ENCODE measurements at places on chromosomes 12 and 14.

- H3K36me3 ChIP-seq, result peaks cover 18% of the 10 kb centered on the region
- H3K27me3 ChIP-seq, result no peaks in the 10 kb centered on the region
- H3K27ac ChIP-seq, result peak overlapping the region; percentile 79
- DNase-seq, result no peak
- no peak overlapping the region for H3K4me3 ChIP-seq
- H3K4me1 ChIP-seq, result peaks cover 31% of the 10 kb centered on the region
Observed at GRCh38 chr12:124481772-124482566, 85.4 kb downstream of the NCOR2 start.

DNA sequence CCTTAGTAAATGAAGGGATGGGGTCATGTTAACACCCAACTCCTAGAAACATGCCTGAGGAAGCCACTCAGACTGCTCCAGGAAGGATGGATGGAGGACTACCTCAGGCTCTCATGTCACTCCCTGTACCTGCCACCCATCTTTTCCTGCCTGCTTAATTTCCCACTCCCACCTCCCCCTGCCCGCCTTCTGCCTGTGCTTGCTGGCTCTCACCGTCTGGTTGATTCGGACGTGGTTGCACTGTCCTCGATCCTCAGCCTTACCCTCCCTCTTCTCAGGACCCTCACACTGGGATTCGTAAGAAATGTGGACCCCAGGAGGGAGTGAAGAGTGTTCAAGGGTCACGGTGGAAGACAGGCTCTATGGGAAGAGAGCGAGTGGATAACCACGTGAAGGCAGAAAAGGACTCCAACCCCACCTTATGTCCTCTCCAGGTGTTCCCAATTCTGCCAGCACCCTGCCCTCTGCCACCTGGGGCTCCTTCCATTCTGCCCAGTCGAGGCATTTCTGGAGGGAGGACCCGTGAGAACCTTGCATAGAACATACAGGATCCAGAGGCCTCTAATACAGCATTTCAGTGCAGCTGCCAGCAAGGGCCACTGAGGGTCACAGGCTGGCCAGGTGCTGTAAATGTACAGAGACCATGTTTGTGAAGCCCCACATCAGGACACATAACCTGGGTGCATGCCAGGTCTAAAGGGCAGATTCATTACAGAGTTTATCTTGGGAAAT, 12.9 kb downstream of the ITGB7 start:
- H3K36me3 ChIP-seq, result no peaks in the 10 kb centered on the region
- no peak overlapping the region for H3K4me3 ChIP-seq
- no peak overlapping the region for H3K27ac ChIP-seq

- no peaks in the 10 kb centered on the region for H3K4me1 ChIP-seq
- H3K36me3 ChIP-seq, result no peaks in the 10 kb centered on the region
- no peaks in the 10 kb centered on the region for H3K27me3 ChIP-seq
- H3K27ac ChIP-seq, result no peak overlapping the region
Observed at GRCh38 chr12:24920141-24920540, 28.8 kb downstream of the BCAT1 start.

DNA sequence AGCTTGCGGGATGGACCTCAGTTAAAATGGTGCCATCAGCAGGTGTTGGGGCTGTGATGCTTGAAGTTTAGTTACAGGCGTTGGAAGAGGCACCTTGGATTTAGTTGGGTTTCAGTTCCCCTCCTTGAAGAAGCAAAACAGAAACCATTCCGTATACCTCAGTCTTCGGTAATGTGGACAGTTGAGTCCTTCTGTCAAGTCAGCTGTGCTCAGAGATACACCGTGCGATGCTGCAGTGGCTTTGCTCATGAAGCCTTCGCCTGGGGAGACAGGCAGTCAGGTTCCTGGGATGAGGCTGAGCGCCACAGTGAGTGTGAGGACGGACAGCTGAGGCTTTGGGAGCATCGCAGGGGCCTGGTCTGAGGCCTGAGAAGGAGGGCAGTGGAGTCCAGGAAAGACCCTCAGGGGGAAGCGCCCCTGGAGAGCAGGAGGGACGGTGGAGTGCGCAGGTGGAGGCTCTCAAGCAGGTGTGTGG, 7.4 kb downstream of the RAN start:
- H3K27me3 ChIP-seq, result no peaks in the 10 kb centered on the region
- H3K4me1 ChIP-seq, result peaks cover 8% of the 10 kb centered on the region
- H3K27ac ChIP-seq, result no peak overlapping the region

DNA sequence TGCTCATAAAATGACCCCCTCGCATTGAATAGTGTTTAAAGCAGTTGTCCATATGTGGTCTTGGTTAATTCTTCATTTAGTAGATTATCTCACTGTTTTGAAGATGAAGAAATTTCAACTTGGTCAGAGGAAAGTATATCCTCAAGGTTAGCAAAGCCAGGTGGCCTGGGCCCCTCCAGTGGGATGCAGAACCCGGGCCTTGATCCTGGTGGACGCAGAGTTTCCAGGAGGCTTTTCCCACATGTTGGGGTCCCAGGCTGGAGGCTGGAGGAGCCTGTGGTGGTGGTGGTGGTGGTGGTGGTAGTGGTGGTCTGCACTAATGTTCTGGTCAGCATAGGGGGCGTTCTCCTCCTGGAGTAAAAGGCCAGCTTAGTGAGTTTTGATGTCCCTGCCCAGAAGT, 85.9 kb downstream of the ESRRB start:
- H3K27me3 ChIP-seq, result no peaks in the 10 kb centered on the region
- H3K4me3 ChIP-seq, result no peak overlapping the region
- H3K36me3 ChIP-seq, result no peaks in the 10 kb centered on the region
- no peaks in the 10 kb centered on the region for H3K4me1 ChIP-seq

DNA sequence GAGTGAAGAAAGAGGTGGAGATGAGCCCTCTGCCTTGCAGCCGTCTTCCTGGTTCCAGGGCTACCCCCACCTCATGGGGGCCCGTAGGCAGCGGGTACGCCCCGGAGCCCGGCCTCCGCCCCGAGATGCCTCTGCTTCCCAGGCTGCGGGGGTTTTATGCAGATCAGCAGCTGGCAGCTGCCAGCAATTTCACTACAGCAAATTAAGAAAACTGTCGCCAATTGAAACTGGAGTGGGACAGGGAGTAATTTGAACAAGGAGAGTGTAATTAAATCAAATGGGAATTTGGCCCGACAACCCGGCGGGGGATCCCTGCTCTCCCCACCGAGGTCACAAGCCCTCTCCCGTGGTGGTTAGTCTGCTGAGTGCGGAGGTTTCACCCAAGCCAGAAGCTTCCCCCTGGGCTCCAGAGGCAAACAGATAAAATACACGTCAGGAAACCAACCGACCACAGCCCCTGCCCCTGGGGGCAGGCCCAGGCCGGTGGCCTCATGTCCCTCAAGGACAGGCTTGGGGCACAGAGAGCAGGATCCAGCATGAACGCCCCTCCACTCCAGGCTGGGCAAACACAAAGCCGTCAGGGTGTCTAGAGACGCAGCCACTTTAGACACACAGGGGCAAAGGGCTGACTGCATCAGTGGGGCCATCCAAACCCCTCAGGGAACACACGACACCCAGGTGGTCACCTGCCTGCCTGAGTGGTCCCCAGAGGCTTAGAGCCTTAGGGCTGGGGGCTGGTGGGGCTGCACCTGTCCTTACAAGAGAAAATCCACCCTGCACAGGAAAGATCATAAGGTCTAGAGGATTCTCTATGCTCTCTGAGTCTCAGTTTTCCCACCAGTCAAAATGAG, 53.8 kb downstream of the TESC start:
- H3K27me3 ChIP-seq, result no peaks in the 10 kb centered on the region
- no peaks in the 10 kb centered on the region for H3K36me3 ChIP-seq
- no peak overlapping the region for H3K27ac ChIP-seq
- DNase-seq, result no peak
- no peaks in the 10 kb centered on the region for H3K4me1 ChIP-seq
- H3K4me3 ChIP-seq, result no peak overlapping the region

- H3K27ac ChIP-seq, result no peak overlapping the region
- H3K4me1 ChIP-seq, result no peaks in the 10 kb centered on the region
- no peak for DNase-seq
- no peak overlapping the region for H3K4me3 ChIP-seq
- H3K27me3 ChIP-seq, result no peaks in the 10 kb centered on the region
Observed at GRCh38 chr14:95164506-95164905, 7.2 kb upstream of the DICER1 start.

DNA sequence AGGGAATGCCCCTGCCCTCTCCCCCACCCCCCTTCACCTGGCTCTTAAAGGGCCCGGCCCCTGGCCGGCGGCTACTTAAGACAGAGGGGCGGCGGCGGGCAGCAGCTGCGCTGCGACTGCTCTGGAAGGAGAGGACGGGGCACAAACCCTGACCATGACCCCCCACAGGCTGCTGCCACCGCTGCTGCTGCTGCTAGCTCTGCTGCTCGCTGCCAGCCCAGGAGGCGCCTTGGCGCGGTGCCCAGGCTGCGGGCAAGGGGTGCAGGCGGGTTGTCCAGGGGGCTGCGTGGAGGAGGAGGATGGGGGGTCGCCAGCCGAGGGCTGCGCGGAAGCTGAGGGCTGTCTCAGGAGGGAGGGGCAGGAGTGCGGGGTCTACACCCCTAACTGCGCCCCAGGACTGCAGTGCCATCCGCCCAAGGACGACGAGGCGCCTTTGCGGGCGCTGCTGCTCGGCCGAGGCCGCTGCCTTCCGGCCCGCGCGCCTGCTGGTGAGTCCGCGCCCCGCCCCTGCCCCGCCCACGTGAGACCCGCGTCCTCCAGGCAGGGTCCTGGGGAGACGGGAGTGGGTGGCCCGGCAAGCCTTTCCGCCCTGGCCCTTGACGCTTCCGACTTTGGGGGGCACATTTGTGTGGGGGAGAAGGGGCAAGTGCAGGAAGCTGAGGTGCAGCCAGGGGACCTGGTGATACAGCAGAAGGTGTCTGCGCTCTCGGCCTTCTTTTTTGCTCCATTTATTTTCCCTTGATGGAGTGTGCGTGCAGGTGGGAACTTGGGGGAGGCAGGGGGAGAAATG, at the start of gene IGFBP6:
Gene IGFBP6 (plus strand): TSS at position 104 of the 790 bp plus-strand sequence. CDS start 51 bp downstream, at position 155.
- peak; percentile 85 for DNase-seq
- peak within 1 kb of the TSS; percentile 69 for H3K4me3 ChIP-seq
- no peaks in the 10 kb centered on the region for H3K27me3 ChIP-seq
- no peaks in the 10 kb centered on the region for H3K36me3 ChIP-seq

DNA sequence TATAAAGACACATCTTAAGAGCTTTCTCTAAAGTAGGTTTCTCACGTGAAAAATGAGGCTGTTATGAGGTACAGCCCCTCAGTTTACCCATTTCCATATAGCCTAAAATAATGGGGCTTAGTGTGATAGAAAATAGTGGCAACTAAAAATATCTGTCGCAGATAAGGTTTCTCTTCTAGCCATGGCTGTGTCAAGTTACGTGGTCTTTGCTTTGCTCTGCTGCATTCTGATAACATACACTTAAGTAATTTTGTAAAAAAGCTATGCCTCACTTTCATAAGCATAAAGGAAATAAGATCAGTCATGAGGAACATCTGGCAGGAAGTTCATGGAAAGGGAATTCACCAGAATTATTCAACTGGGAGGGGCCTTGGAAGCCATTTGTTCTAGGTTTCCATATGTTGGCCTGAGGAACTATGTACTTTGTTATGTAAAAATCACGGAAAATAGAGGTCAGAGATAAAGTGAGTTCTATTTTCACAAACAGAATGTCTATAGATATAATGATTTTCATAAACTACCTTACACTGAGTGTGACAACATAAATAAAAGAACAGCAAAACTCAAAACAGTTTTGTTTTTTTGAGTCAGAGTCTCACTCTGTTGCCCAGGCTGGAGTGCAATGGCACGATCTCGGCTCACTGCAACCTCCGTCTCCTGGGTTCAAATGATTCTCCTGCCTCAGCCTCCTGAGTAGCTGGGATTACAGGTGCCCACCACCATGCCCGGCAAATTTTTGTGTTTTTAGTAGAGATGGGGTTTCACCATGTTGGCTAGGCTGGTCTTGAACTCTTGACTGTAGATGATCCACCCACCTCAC, 195.6 kb upstream of the KRR1 start:
- no peaks in the 10 kb centered on the region for H3K36me3 ChIP-seq
- H3K27ac ChIP-seq, result peak overlapping the region; percentile 53
- H3K4me1 ChIP-seq, result peaks cover 16% of the 10 kb centered on the region
- DNase-seq, result no peak

DNA sequence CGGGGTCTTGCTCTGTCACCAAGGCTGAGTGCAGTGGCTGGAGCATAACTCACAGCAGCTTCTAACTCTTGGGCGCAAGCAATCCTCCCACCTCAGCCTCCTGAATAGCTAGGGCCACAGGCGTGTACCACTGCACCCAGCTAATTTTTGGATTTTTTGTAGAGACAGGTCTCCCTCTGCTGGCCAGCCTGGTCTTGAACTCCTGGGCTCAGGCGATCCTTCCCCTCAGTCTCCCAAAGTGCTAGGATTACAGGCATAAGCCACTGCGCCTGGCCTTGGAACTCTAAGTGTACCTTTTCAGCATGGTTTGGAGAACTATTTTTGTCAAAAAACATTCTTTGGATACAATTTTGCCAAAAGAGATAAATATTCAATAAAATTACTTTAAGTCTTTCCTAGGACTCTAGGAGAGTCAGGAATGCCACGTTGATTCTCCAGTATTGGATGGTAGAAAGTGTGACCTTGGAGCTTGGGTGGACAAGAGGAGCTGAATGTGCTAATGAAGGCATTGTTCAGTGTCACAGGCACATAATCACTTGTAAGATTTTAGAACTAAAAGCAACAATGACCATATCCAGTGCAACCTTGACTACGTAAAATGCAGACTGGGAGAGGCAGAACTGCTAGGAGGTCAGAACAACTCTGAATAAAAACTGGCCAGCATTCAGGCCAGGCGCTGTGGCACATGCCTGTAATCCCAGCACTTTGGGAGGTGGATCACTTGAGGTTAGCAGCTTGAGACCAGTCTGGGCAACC, 2.8 kb downstream of the SRSF9 start:
- no peak for DNase-seq
- no peaks in the 10 kb centered on the region for H3K4me1 ChIP-seq
- H3K4me3 ChIP-seq, result no peak overlapping the region
- H3K36me3 ChIP-seq, result peaks cover 19% of the 10 kb centered on the region
- no peak overlapping the region for H3K27ac ChIP-seq
- no peaks in the 10 kb centered on the region for H3K27me3 ChIP-seq

GRCh38 chr12:13444076-13444475, 247.6 kb downstream of the EMP1 start:
- H3K27ac ChIP-seq, result no peak overlapping the region
- H3K36me3 ChIP-seq, result no peaks in the 10 kb centered on the region
- no peaks in the 10 kb centered on the region for H3K4me1 ChIP-seq
- H3K4me3 ChIP-seq, result no peak overlapping the region

GRCh38 chr12:99984271-99985128, at the start of gene ANKS1B:
Gene ANKS1B (minus strand): TSS chr12:99984936. CDS start chr12:99984237, 699 bp downstream.
- no peaks in the 10 kb centered on the region for H3K27me3 ChIP-seq
- peak within 1 kb of the TSS; percentile 88 for H3K27ac ChIP-seq
- no peaks in the 10 kb centered on the region for H3K36me3 ChIP-seq
- peaks cover 18% of the 10 kb centered on the region for H3K4me1 ChIP-seq

- no peaks in the 10 kb centered on the region for H3K36me3 ChIP-seq
- no peak for DNase-seq
- H3K4me3 ChIP-seq, result no peak overlapping the region
- no peaks in the 10 kb centered on the region for H3K4me1 ChIP-seq
- H3K27ac ChIP-seq, result no peak overlapping the region
Observed at GRCh38 chr12:9626821-9627220, 19.1 kb upstream of the KLRB1 start.

- H3K27ac ChIP-seq, result peak overlapping the region; percentile 64
- H3K4me3 ChIP-seq, result no peak overlapping the region
- H3K4me1 ChIP-seq, result peaks cover 18% of the 10 kb centered on the region
- no peaks in the 10 kb centered on the region for H3K27me3 ChIP-seq
Observed at GRCh38 chr12:56593909-56594621, 36.1 kb downstream of the BAZ2A start.

All from sigmoid colon (tissue), 7 donors.